Fibroblast of villous mesenchyme (primary cell): ENCODE measurements at places on chromosomes 7 and 10. TPM values are rescaled to one million over a fixed set of nuclear protein-coding genes. Genes with fewer than 3 reads are reported as not detected.

GRCh38 chr10:21720090-21720489 lies 186.1 kb downstream of the MLLT10 start:
- DNase-seq, result no peak

DNA sequence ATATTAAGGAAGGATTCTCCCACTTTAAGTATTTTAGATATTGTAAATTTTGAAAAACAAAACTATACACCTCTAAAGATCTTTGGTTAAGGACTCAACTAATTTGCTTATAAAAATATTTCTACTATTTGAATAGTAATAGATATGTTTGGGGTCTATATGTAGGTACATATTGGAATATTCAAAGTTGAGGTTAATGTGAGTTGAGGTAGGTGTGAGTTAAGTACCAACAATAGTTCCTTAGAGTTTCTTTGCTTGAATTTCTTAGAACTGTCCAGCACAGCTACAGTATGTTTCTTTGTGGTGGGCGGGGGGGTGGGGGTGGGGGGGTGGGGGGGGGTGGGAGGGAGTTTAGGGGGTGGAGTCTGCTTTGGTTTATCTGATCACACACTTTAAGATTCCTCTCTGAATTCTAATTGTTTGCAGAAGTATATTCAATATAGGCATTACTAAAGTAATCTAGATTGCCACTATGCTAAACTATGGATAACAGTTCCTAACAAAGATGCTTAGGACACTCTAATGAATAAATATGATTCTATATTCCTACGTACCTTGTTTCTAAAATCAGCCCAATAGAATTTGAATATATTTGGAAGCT lies 2.1 kb downstream of the GRM3 start:
- DNase-seq, result no peak

Gene HKDC1
- total RNA-seq, result 0.43 and 0.64 TPM in 2 replicates

Gene PGAM2
- under 0.01 and 0.32 TPM in 2 replicates for total RNA-seq
